NCI-H446 treated with DMSO at 0.1 percent for 48 hours (cell line): ENCODE measurements at places on chromosomes 4 and X.

DNA sequence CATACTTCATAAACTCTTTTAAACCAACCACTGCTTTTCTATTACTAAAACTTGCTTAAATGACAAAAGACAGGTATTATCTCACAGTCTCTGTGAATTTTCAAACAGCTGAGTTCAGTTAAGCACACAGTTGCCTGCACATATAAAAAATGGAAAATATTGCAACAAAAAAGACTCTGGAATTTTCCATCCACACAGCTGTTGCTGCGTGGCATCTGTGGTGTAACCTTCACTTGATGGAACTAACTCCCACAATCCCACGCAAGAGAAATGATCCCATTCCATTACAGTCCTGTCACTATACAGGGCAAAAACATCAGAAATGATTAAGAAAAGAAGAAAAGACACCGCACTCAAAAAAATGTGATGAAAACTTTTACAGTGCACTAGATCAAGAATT, 149.8 kb upstream of the TBL1X start:
- no peak for DNase-seq

GRCh38 chrX:16518131-16518530, 131.8 kb upstream of the S100G start:
- DNase-seq: no peak

DNA sequence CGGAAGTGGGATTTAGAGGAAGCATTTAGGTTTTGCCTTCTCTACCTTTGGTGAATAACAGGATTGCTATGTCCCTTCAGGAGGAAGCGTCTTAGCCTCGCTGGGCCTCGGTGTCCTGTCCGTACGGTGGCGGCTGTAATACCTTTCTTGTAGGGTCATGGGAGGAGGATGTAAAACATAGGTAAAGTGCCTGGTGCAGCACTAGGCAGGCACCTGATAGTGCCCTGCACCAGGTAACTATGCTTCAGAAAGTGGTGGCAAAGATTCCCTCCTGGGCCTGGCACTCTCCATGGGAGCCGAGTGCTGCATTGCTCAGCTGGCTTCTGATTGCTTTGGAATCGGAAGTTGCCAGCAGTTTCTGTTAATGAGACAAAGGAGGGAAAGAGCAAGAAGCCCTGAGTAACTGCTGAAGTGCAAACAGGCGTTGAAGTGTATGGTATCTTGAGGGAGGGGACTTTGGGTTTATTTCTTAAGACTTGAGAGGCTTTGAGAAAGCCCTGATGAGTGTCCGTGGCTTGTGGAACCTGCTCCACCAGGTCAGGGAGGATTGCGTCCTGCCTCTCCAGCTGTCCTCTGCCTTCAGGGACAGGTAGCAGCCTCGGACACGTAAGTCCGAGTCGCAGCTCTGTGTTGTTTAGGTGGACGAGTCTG, 45.8 kb downstream of the TBC1D14 start:
- no peak for DNase-seq

DNA sequence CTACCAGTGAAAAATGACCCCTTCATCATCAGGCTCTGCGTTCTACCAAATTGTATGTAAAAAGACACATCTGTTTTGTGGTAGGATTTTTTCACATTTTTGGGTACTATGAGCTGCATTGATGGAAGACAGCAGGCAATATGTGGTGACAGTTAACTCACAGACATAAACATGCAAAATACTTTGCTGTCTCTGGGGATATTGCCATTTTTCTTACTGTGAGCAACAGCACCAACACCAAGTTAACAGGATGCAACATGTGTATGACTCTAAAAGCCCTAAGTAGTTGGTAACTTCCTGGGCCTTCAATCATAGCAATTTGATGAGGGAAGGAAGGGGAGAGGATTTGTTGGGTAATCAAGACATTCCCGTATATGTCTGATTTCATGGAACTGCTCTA, 56.4 kb upstream of the DRP2 start:
- DNase-seq: no peak

DNA sequence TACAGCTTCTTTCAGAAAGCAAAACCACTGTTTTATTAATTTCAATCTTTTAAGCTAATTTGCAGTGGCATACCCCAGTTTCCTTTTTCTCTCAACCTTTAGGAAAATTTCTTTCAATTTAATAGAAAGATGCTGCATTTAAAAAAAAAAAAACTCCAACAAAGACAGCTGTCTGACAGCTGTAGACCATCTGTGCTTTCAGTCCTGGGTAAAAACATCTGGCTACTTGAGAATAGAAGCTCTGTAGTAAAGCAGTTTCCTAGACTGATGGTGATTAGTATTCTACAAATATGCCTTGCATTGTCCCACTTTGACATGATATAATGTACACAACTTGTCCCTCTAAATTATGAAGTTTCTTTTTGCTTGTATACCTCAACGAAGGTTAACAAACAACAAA, 197.8 kb downstream of the EDA start:
- DNase-seq: no peak

GRCh38 chr4:173878701-173879100, 348.7 kb upstream of the HAND2 start:
- DNase-seq: no peak

GRCh38 chrX:20507901-20508620, 241.4 kb upstream of the RPS6KA3 start:
- DNase-seq: peak; percentile 65

DNA sequence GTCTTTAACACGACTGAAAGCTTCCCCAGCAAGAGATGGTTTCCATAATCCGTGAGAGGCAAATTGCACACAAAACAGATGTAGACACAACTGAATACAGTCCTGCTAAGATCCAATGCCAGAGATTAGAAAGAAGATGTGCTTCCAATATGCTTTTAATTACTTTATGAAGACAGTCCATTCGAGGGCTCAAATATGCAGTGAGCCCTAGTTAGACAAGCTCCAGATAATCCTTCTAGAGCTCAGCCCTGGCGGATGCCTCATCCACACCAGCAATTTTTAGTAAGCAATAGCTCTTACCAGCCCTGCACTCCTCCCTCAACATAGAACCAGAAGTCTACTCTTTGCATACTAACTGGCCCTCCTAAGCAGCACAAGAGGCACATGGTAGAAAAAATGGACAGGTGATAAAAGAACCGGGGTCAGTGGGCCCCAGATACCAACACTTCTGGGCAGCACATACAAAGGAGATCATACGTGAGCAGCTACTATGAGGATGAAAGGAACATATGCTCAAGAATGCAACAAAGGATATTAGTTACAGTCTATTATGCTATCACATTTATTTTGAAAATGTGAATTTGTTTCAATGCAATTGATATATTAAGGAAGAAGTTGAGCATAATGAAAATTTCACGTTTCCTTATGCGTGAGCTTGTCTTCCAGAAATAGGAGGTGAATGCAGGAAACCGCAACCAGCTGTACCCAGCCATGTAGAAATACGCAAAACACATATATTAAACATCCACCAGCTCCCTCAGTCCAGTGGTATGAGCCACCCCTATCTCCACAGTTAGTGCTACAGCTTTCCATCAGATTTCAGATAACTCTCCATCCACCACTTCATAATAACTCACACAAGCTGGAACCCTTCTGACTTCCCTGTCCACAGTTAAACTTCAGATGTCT, 34.3 kb downstream of the GPC4 start:
- DNase-seq: no peak

DNA sequence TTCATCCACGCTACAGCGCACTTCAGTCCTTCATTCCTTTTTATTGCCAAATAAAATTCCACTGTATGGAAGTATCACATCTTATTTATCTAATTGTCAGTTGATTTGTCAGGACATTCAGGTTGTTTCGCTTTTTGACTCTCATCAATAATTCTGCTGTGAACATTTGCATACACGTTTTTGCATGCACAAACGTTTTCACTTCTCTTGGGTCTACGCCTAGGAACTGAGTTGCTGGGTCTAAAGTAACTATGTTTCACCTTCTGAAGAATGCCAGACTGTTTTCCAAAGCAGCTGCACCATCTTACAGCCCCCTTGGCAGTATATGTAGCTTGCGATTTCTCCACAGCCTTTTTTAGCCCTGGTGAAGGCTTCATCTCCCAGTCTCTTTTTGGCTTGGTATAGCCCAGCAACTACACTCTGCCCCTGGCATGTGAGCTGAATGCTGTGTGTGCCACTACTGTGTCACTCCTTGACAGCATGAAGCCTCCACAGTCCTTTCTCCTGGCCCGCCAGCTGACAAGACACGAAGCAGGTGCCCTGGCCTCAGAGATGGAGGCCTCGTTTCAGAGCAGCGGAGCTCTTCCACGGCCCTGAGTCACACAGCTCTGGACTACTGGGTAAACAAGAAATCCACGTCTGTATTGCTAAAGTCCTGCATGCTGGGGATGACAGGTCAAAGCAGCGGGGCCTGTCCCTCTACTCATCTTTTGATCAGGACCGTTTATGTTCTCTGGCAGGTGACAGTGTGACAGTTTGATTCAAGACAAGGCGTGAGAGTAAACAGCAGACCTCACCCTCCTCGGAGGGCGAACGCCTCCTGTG, 75.5 kb downstream of the NSUN7 start:
- no peak for DNase-seq

DNA sequence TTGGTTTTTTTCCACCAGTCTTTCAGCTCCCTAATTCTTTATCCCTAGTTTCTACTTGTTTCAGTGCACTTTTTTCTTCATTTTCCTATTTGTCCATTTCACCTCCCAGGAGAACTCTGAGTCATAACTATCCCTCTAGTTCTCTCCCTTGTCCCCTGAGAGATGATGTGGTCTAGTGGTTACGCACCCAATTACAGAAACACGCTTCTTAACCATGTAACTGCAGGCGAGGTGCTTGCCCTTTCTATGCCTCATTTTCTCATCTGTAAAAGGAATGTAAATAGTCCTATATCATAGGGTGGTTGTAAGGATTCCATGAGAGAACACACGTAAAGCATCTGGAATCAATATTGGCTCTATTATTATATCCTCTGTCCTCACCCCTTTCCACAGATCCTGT, 8.8 kb upstream of the GRPR start:
- no peak for DNase-seq

DNA sequence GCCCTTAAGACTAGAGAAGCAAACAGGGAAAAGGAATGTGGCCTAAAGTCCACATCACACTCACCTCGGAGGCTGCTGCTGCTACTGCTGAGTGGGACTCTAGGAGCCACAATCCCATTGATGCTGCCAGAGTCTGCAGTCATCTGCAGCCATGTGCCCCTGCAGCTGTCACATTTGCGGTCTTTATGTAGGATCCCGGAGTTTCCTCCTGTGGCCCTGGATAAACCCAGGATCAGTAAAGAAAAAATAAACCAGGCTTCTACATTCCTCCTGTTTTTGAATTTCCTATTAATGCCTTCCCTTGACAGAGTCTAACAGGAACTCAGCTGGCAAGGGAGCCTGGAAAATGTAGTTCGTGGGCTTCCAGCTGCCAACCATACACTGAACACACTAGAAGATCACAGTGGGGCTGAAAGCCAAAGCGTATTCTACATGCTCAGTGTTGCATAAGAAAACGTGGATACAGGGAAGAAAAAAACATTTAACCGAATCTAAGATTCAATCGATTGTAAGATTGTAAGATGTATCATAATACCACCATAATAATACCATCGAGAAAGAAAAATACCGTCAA, 10.3 kb upstream of the PHEX start:
- peak; percentile 37 for DNase-seq

- peak; percentile 22 for DNase-seq
These were observed 782.5 kb upstream of the INTU start for GRCh38 chr4:126850286-126850685.

GRCh38 chr4:155679343-155679742, 12.7 kb downstream of the GUCY1A1 start:
- DNase-seq: peak; percentile 31

GRCh38 chrX:102652031-102652688, 877 bp downstream of the GPRASP1 start:
- no peak for DNase-seq

GRCh38 chrX:110509755-110510532, 151.3 kb downstream of the RTL9 start:
- DNase-seq: no peak

DNA sequence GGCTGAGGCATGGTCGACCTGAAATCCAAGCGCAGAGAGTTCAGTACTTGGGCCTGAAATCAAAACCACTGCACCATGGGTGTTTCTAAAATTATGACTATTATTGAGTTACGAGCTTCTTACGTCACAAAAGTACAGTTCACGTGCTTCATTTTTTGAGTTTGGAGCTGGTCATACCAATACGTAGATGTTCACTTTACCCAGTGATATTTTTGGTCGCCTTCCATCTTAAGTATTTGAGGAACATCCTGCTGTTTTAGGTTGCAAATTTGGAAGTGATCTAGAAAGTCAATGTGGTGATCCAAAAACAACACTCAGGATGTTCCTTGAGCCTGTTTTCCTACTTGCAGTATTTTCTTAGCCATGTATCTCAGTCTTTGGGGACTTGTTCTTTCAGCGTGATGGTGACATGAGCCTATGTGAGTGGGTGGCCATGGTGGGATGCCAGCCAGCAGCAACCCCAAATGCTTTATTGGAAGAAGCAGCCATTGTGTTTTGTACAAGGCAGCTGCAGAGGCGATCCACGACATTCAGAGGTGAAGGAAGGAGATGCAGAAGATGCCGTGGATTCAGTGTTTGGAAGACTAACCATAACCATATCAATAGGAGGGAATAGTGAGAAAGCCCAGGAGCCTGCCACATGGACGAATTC, 28.7 kb downstream of the LDB2 start:
- DNase-seq: no peak

DNA sequence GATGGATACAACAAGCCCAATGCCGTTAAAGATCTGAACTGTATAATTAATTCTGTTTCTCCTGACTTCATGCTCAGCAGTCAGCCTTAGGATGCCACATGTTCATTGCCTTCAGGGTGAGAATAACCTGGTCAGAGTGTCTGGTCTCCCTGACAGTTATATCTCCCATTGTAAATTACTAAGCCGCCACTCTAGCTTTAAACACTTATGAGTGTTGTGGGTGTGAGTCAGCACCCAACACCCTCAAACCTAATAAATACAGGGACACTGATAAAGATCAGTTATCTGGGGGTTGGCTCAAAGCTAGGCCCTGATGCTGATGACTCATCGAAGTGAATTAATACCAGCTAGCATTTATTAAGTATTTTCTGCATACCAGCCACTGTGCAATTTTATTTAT, 64.9 kb upstream of the DYNLT3 start:
- no peak for DNase-seq

- DNase-seq: no peak
These were observed at the start of gene ARHGAP6 for GRCh38 chrX:11665168-11666111. Gene ARHGAP6, minus strand, starts transcription at chrX:11665920. Its CDS starts 1,092 bp downstream, at chrX:11664828.

GRCh38 chrX:111180750-111181240, 84.8 kb downstream of the PAK3 start:
- no peak for DNase-seq

DNA sequence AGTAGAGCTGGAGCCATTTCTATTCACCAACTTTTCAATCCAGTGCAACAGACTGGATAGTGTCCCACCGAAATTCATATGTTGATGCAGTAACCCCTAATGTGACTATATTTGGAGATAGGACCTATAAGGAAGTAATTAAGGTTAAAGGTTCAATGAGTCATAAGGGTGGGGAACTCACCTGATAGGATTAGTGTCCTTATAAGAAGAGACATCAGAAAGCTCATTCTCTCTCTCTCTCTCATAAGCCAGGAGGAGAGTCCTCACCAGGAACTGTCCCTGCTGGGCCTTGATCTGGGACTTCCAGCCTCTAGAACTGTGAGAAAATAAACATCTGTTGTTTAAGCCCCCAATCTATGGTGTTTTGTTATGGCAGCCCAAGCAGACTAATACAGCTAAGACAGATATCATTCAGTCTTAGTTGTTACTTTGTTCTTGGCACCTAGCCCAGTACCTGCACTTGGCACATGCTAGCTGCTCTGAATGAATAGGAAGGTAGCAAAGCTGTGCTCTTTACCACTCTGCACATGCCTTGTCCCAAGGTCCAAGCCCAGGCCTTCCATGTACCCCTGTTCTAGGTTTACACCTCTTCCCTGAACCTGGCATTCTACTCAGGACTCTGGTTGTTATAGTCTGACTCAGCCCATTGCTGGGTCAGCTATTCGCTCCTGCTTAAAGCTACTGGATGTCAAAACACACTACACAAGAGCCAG, 19.2 kb upstream of the BRS3 start:
- no peak for DNase-seq
